NCI-H1930 (cell line): ENCODE measurements at places on chromosomes 2 and 18.

DNA sequence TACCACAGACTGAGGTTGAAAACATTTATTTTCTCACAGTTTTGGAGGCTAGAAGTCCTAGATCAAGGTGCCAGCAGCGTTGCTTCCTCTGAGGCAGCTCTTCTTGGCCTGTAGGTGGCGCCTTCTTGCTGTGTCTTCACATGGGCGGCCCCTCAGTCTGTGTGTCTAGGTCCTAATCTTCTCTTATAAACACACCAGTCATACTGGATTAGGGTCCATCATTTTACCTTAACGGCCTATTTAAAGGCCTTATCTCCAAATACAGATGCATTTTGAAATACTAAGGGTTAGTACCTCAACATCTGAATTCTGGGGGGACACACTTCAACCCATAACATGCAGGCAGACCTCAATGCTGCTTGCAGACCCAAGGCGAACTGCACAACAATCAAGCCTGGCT is 4.4 kb upstream of the RMC1 start:
- peak; percentile 69 for DNase-seq

GRCh38 chr18:9890957-9891356 is 5.2 kb downstream of the TXNDC2 start:
- DNase-seq = no peak

DNA sequence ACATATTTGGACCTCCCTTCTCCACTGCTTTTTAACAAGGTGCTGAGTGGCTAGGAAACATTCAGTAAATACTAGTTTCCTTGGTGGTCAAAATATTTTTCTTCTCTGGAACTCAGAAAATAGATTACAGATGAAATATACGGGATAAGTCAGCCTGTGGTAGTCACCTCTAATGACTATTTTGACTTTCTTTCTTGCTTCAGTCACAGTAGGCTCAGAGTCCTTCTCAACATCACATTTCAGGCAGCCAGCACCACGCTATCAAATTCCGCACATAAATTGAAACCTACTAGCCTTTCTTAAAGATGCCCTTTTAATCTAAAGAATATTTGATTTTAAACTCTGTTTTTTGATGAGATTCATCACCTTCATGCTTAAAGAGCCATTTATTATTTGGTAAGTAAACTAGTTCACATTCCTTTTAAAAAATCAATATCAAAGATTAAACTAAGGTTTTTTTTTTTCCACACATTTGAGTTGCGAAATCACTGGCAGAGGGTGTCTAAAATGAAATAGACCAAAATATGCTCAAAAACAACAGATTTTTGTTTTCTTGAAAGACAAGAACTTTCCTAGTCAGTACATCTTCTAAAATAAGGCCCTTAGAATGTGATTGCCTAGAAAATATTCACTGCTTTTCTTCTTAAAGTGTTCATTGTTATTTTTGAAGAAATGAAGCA is 181.5 kb downstream of the NRXN1 start:
- DNase-seq = no peak

GRCh38 chr2:20072436-20073158 is 21.2 kb upstream of the LAPTM4A start:
- DNase-seq = no peak

- no peak for DNase-seq
Observed at GRCh38 chr2:47024046-47024445, 108.4 kb upstream of the MCFD2 start.

- DNase-seq = no peak
Observed at GRCh38 chr2:166792808-166793207, 95.5 kb upstream of the XIRP2 start.

- DNase-seq = no peak
Observed at GRCh38 chr2:62197011-62197924, 1.4 kb downstream of the B3GNT2 start.

DNA sequence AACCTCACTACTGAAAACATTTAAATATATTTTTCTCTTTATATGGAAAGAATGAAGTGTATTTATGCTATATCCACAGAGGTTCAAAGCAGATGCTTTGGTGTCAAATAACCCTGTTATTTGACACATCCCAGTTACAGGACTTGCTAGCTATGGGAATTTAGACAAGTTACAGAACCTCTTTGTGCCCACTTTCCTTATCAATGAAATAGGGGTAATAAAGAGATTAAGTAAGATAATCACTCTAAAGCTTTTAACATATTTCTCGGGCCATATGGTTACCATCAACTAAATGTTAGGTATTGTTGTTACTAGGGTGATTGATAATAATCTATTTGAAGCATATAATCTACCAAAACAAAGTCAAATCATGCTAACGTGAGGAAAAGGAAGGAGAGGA is 1660.6 kb upstream of the NXPH2 start:
- no peak for DNase-seq

GRCh38 chr2:134949981-134950708 is 31.5 kb downstream of the CCNT2 start:
- no peak for DNase-seq

DNA sequence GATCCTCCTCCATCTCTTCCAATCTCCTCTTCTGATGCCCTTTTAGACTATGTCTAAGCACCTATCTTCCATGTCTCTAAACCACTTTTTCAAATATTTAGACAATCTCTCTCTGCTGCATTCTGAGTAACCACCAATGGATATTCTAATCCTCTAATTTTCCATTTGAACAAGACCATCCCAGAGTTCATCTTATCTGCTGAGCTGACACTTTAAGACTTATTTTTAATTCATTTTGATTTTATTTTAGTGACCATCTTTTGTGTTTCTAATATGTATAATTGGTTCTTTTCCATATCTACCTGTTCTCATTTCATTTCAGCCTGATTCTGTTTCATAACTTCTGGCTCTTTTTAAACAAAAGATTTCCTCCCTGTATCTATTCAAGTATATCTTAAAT is 369.9 kb downstream of the CLIP4 start:
- DNase-seq = no peak

DNA sequence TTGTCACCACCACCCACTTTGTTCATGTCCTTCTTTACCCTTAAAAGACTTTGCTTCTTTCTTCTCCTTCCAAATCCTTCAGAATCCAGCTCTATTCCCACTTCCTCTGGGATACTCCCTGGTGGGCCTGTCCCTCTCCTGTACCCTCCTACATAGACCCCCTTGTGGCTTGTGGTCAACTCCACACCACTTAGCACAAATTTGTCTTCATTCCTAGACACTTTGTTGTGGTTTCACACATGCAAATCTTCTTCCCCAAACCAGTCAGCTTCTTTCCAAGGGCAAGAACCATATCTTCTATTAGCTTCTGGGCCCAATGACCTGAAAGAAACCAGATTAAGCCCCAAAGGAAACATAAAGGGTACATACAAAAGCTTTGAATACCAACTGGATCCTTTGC is 342.4 kb downstream of the TNS1 start:
- DNase-seq = no peak

GRCh38 chr2:140835079-140835478 is 1295.7 kb downstream of the LRP1B start:
- DNase-seq = no peak

DNA sequence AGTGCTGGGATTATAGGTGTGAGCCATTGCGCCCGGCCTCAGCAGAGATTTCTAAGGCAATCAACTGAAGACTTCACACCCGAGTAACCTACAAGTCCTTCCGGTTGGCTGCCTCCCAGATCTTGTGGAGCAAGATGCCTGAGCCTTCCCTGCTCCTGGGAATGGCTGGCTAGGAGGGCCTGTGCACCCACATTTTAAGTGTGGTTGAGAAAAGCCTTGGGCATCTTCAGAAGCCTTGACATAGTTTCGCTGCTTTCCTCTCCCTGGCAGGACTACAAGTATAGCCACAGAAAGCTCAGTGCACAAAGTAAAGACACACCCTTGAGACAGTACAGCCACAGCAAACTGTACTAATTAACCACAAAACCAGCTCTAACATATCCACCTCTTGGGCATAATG is 35.2 kb downstream of the E2F6 start:
- no peak for DNase-seq

DNA sequence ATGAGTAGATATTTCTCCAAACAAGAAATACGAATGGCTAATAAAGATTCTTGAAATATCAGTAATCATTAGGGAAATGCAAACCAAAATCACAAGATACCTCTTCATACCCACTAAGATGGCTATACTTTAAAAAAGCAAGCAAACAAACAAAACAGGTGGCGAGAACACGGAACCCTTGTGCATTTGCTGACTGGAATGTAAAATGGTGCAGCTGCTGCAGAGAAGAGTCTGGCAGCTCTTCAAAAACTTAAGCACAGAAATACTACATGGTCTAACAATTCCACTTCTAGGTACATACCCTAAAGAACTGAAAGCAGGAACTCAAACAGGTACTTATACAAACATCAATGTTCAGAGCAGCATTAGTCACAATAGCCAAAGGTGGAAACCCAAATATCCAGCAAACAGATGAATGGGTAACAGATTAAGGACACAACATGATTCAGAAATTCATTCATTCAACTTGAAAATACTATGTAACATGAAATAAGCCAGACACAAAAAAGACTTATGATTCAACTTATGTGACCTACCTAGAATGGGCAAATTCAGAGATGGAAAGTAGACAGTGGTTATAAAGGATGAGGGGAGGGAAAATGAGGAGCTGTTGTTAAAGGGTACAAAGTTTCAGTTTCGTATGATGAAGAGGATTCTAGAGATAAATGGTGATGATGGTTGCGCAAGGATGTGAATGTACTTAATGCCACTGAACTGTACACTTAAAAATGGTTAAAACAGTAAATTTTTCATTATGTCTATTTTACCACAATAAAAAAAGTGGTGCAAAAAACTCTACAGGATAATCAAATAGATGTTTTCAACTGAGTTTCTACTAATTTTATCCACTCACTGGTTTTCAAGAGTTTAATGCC is 26.9 kb upstream of the GPR75 start:
- DNase-seq = no peak

DNA sequence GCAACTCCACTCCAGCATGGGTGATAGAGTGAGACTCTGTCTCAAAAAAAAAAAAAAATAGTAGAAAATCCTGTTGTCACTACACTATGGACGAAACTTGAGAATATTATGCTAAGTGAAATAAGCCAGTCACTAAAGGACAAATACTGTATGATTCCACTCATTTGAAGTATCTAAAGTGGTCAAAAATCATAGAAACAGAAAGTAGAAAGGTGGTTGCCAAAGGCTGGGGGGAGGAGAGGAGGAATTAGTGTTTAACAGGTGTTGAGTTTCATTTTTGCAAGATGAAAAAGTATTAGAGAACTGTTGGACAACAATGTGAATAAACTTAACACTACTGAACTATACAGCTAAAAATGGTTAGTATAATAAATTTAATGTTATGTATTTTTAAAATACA is 18.8 kb upstream of the RMP24 start:
- DNase-seq = no peak

DNA sequence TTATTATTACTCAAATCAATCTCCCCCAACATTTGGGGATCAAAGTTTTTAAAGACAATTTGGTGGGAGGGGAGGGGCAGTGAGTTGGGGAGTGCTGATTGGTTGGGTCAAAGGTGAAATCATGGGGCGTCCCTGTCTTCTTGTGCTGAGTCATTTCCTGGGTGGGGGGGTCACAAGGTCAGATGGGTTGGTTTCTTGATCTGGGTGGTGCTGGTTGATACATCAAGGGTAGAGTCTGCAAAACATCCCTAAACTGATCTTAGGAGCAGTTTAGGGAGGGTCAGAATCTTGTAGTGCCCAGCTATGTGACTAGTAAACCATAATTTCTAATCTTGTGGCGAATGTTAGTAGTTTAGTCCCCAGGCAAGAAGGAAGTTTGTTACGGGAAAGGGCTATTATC is 67.4 kb downstream of the MOGAT1 start:
- no peak for DNase-seq

- peak; percentile 8 for DNase-seq
Observed at GRCh38 chr2:97699765-97700444, 13.5 kb upstream of the ZAP70 start.

GRCh38 chr2:146038014-146038413 is 1518.1 kb upstream of the ZEB2 start:
- no peak for DNase-seq

GRCh38 chr2:31434911-31435310 is 20.4 kb upstream of the XDH start:
- no peak for DNase-seq

- DNase-seq = no peak
Observed at GRCh38 chr2:33598561-33599174, 431 bp downstream of the FAM98A start.

GRCh38 chr2:205802941-205803340 is 120.6 kb downstream of the NRP2 start:
- DNase-seq = no peak

- no peak for DNase-seq
Observed at GRCh38 chr2:43075054-43075593, 151.3 kb downstream of the ZFP36L2 start.

DNA sequence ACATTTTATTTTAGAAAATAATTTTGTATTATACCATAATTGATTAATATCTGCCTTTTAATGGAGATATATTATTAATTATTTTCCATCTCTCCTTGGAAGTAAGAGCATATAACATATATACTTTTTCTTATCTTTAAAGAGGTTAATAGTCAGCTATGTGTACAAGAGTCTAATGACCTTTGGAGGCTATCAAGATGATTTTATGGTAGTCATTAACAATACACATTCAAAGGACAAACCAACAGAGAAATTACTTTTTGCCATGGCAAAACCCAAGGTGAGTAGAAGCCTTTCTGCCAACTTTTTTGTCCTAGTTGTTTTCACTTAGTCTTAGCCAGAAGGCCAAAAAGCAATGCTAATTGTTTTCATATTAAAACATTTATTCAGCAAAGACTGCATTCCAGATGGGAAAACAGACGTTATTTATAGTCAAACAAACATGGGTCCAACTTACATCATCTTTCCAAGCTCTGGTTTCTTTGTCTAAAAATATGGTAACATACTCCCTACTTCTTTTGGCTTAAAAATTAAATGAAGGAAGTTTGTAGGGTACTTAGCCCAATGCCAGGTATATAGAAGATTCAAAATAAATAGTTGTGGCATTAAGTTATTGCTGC is 9.6 kb upstream of the DYNC2LI1 start:
- no peak for DNase-seq

- DNase-seq = no peak
Observed at GRCh38 chr2:192551760-192552159, 357.0 kb upstream of the TMEFF2 start.

- DNase-seq = no peak
Observed at GRCh38 chr2:233247744-233248143, 3.7 kb upstream of the ATG16L1 start.

GRCh38 chr2:7612969-7613368 is 695.8 kb downstream of the RNF144A start:
- no peak for DNase-seq

DNA sequence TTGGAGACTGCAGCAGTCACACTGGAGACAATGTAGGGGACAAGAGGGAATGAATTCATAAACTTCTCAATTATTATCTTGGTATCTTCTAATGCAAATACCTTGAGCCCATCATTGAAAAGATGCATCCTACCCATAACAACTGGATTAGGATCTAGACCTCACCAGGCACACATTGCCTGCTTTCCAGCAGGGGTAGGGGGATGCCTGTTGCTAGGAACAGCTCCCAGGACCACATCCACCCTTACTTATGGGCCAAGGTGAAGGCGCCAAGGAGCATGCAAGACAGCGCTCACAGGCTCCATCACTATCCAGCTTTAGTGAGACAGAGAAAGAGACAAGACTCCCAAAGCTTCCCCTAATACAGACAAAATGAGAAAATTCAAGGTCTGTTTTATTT is 24.4 kb downstream of the KCTD1 start:
- DNase-seq = no peak
